Fibroblast of skin of left quadriceps (primary cell): ENCODE measurements at places on chromosomes 12 and 14.

DNA sequence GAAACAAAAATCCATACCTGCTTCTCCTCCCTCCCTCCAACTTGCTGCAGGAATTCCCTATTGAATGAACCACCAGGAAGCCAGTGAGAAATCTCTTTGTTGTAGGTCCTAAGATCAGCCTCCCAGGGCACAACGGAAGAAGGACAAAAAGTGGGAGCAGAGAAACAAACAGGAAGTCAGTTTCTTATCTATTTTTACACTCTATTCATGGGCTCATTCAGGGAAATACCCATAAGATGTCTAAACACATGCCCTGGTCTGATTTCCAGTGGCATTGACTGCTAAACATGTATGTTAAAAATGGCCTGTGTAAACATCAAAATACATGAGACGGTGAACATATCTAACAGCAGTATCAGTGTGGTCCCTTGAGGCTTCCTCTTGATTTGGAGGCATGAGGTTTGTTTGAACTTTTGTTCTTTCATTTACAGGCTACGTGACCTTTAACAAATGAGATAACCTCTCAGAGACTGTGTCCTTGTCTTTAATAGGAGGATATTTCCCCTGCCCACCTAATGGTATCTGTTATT is 18.8 kb downstream of the GPR65 start:
- no peak for DNase-seq

- no peak for DNase-seq
Measured at GRCh38 chr14:68957775-68958174, 21.3 kb downstream of the ACTN1 start.

GRCh38 chr14:75406856-75407255 is 21.0 kb upstream of the JDP2 start:
- DNase-seq = no peak

GRCh38 chr14:32816588-32816987 is 122.1 kb upstream of the NPAS3 start:
- no peak for DNase-seq

DNA sequence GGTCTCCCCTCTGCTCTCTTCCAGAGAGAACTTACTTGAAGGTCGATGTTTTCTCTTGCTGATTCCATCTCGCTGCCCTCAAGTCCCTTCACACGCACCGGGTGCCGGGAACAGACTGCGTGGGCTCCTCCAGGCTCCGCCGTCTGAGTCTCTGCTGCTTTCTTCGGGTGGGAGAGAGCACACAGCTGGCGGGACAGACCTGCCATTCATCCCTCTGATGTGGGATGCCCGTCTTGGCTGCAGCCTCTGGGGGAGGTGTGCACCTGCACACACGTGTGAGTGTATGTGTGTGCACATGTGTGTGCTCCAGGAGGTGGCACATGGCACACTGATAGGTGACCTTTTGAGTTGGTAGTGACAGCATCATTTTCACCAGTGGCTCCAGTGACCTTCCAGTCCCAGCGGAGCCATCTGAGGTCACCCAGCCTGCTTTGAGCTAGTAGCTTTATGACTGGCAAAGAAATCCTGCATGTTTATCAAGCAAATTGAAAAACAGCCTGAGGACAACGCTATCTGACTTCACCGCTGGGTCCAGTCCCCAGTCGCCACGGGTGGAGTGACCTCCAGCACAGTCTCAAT is at the start of gene NINJ2:
Gene NINJ2 (minus strand): TSS at position 153 of the 579 bp plus-strand sequence. CDS start 85 bp downstream, at position 68.
- DNase-seq = no peak

- DNase-seq = no peak
Measured at GRCh38 chr14:88616697-88617096, 53.9 kb downstream of the ZC3H14 start.
